ENCODE measurements at places on chromosomes 4 and X. TPM values are rescaled to one million over a fixed set of nuclear protein-coding genes. Genes with fewer than 3 reads are reported as not detected.

BEX5 gene
- 10.2 TPM for total RNA-seq

HERC6 gene
- total RNA-seq: 1.8 TPM

GPR143 gene
- total RNA-seq: not detected

G6PD gene
- 36.1 TPM for total RNA-seq

MAGEB10 gene
- total RNA-seq: not detected

ZFYVE28 gene
- total RNA-seq: 2.0 TPM

SPATA4 gene
- total RNA-seq: not detected

IL15 gene
- total RNA-seq: not detected

PLXNB3 gene
- not detected for total RNA-seq

BTC gene
- total RNA-seq: not detected

TRPC3 gene
- total RNA-seq: not detected

NEUROG2 gene
- 9.6 TPM for total RNA-seq

PNMA6F gene
- not detected for total RNA-seq

UNC5C gene
- not detected for total RNA-seq

RTL5 gene
- total RNA-seq: not detected

RASGEF1B gene
- 1.2 TPM for total RNA-seq

ARMCX6 gene
- 43.1 TPM for total RNA-seq

MTM1 gene
- 6.0 TPM for total RNA-seq

SPP1 gene
- total RNA-seq: not detected

GASK1B gene
- not detected for total RNA-seq

USP17L20 gene
- total RNA-seq: not detected

HTR2C gene
- total RNA-seq: not detected

IL13RA2 gene
- total RNA-seq: not detected

CXCL6 gene
- not detected for total RNA-seq

ZRSR2 gene
- 13.4 TPM for total RNA-seq

SPARCL1 gene
- total RNA-seq: 0.11 TPM

C4orf51 gene
- not detected for total RNA-seq

KLB gene
- not detected for total RNA-seq

MFSD8 gene
- total RNA-seq: 57.2 TPM

C4orf50 gene
- total RNA-seq: 0.32 TPM

CTAG1B gene
- not detected for total RNA-seq

MMRN1 gene
- total RNA-seq: not detected

PPP2R2C gene
- total RNA-seq: not detected

CD40LG gene
- total RNA-seq: not detected
